D721Med (cell line): ENCODE measurements at places on chromosomes 13 and 19.

DNA sequence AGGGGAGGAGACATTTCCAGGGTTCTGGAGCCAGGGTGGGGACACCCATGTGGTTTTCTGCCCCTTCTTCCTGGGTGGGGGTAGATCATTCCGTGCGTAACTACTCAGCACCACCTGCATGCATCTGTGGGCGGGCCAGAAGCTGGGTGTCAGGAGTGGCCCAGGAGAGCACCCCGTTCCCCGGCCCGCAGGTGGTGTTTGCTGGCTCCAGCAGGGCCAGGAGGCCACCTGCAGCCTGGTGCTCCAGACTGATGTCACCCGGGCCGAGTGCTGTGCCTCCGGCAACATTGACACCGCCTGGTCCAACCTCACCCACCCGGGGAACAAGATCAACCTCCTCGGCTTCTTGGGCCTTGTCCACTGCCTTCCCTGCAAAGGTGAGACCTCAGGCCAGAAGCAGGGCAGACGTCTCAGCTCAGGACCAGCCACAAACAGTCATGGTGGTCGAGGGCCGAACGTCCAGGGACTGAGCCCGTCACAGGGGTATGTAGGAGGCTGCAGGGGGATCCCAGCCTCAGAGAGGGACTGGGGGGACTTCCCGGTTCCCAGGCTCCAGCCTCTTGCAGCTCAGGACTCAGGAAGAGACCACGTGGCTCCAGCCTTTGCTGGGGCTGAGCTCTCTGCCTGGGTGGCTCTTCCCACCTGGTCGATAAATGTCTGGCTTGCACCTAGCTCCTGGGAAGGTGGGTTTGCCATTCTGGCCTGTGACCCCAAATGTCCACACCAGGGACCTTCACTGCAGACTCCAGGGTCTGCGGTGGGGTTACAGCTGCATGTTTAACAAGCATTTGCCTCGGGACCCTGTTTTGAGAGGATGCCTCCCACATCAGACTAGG lies 1.6 kb downstream of the FSTL3 start:
- no peak for DNase-seq

GRCh38 chr13:79779761-79780160 lies 298.8 kb downstream of the NDFIP2 start:
- DNase-seq = no peak

GRCh38 chr13:113046883-113047244 lies 58.7 kb upstream of the F7 start:
- DNase-seq = no peak

GRCh38 chr13:80630685-80631121 lies 289.8 kb upstream of the SPRY2 start:
- DNase-seq = no peak

DNA sequence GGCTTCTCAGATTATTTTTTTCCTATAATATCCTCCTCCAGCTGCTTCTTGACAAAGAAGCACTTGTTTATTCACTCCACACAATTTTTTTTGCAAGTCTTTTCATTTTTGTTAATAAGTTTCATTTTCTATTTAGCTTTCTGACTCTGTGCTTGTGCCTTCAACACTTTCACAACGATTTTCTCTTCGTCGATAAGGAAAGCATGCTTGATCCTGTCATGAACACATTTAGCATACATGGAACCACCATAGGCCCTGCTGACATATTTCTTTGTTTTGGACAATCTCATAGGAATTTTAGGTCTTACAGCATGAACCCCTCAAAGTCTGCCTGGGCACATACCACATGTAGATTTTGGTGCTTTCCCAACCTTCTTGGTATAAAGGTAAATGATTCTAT lies 346.0 kb downstream of the KCNRG start:
- DNase-seq = no peak

- DNase-seq = no peak
Measured at GRCh38 chr19:53865523-53865917, 2.2 kb upstream of the MYADM start.

- DNase-seq = no peak
Measured at GRCh38 chr13:49450105-49450819, 6.2 kb downstream of the SETDB2 start.

GRCh38 chr13:77781808-77782207 lies 84.3 kb downstream of the SLAIN1 start:
- DNase-seq = no peak

GRCh38 chr13:83007226-83007625 lies 875.0 kb downstream of the SLITRK1 start:
- DNase-seq = no peak

DNA sequence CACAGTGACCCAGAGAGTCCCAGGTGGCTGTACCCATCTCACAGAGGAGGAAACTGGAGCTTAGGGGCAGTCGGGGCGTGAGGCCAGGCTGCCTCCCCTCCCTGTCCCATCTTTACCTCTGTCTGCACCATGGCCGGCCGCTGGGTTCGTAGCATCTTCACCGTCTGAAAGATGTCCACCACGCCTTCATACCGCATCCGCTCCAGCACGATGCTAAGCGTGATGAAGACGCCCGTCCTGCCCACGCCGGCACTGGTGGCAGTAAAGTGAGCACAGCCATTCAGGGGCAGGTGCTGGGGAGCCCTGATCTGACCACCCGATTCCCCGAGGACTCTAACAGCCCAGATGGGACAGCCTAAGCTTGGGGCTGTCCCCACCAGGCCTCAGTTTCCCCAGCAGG lies 132.8 kb downstream of the PTPRS start:
- DNase-seq = no peak

DNA sequence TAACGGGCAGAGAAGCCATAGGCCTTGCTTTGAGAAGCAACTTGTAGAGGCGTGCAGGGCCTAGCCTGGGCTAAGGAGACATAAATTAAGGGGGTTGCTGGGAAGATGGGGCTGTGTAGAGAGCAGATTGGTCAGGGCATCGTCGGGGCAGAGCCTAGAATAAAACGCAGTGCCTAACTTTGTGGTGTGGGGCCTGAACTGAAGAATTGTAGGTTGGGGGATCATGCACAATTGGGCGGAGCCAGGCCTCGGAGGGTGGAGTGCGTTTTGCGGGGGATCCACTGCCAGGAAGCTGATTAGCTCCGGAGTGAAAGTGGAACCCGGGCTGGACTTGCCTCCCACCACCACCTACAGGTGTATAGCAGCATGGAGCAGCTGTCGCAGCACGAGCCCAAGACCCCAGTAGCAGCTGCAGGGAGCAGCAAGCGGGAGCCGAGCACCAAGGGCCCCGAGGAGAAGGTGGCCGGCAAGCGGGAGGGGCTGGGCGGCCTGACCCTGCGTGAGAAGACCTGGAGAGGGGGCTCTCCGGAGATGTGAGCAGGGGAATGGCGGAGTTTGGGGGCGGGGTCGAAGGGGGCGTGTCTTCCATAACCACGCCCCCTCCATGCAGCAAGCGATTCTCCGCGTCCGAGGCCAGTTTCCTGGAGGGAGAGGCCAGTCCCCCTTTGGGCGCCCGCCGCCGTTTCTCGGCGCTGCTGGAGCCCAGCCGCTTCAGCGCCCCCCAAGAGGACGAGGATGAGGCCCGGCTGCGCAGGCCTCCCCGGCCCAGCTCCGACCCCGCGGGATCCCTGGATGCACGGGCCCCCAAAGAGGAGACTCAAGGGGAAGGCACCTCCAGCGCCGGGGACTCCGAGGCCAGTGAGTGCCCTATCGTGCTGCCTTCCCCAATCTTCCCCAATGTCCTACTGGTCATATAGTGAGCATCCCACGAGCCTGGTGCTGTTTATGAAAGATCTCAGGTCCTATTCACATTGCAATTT lies 13.8 kb downstream of the DNASE2 start:
- DNase-seq = no peak

DNA sequence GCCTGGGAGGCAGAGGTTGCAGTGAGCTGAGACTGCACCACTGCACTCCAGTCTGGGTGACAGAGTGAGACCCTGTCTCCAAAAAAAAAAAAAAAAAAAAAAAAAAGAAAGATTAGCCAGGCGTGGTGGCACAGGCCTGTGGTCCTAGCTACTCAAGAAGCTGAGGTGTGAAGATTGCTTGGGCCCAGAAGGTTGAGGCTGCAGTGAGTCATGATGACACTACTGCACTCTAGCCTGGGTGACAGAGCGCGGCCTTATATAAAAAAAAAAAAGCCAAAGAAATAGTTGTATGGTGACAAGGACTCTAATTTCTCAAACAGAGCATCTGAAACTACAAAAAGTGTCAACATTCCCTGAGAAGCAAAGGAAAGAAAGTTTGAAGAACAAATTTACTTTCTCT lies 3.4 kb downstream of the PBX4 start:
- DNase-seq = no peak

DNA sequence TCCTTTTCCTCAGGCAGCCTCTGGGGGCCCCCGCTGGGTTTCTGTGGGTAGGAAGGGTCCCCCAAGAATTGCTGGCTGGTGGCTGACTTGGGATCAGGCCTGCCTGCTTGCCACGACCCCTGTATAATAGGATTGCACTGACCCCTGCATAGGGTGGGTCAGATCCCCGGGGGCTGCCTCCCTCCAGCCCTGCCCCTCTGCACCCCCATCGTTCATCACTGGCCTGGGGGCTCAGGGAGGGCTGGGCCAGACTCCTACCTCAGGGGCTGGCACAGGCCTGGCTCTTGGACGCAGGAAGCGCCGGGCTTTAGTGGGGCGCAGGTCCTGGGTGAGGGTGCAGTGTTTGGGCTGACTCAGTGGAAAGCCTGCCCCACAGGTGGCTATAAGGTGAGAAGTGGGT lies 10.6 kb downstream of the NDUFB7 start:
- DNase-seq = no peak

DNA sequence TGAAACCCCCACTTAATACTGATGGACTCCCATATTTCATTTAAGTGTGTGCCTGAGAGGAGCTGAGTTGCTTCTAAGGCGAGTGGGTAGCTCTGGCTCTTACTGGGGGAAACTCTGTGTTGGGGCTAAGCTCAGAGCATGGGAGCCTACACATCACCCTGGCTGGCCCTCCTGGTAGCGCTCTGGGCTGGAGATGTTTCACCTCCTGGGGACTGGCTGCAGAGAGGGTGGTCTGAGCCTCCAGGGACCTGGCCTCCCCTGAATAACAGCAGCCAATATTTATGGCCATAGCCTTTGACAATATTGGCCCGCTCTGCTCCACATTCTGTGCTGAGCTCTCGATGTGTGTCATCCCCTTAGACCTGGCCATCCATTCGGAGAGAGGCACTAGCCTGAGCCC lies 316.5 kb downstream of the ZNF536 start:
- no peak for DNase-seq

DNA sequence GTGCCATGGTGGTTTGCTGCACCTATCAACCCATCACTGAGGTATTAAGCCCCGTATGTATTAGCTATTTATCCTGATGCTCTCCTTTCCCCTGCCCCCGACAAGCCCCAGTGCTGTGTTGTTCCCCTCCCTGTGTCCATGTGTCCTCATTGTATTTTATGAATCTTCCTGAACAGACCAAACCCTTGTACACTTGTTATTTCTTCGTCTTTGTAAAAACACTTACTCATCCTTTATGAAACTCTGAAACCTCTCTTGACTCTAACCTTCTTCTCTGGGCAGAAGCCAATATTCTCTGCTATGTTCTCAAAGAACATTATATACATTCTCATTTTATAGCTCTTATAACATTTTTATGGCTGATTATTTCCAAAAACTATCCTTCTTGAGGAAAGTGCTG lies 746.9 kb downstream of the EFNB2 start:
- no peak for DNase-seq
